Renal cortex interstitium (tissue), 15 donors: ENCODE measurements at places on chromosomes 3 and 15. TPM values are rescaled to one million over a fixed set of nuclear protein-coding genes. Genes with fewer than 3 reads are reported as not detected.
A peak's percentile ranks its signal among the peaks of the same experiment; 100 is the strongest.

Gene SLCO3A1
- polyA plus RNA-seq: 11.1 TPM

Gene RHCG
- 4.3 TPM for polyA plus RNA-seq

Gene KLHDC8B
- 40.0 TPM for polyA plus RNA-seq

Gene RFX7
- polyA plus RNA-seq: 24.8 TPM

Gene CCR8
- polyA plus RNA-seq: not detected

Gene CADM2
- 0.82 TPM for polyA plus RNA-seq

Gene PPP1R14D
- 0.27 TPM for polyA plus RNA-seq

Gene MB21D2
- 16.0 TPM for polyA plus RNA-seq

Gene CLDND1
- 140 TPM for polyA plus RNA-seq

DNA sequence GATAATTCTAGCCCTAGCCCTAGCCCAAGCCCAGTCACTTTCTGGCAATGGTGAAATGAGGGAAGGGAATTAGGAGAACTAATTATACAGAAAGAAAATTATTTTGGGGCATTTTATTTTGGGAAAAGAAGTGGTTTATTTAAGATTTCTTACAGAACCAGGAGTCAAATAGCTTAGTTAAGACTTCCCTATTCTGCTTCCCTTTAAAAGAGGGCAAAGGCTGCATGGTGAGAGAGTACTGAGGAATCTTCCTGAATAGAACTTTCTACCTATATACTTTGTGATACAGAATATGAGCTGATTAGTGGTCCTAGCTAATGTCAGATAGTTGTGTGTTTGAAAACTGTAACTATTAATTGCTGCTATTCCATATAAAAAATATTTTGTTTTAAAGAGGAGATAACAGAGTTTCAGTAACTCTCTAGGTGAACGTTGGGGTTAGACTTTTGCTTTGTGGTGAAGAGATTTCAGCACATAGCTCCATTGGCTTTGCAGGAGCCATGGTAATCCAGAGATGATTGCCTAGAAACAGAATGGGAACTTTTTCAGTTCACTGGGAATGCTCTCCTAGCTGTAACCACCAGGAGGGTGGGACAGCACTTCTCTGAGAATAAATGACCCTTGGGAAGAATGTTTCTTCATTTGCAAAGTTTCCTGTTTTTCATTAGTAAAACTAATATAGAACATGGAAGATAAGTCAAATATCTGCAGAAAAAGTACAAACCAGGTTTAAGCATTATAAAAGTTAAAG lies 5.3 kb upstream of the GCSAM start:
- no peak for DNase-seq

- no peak for DNase-seq
Measured at GRCh38 chr3:29534006-29534405, 253.1 kb downstream of the RBMS3 start.

- no peak for DNase-seq
Measured at GRCh38 chr3:49674497-49674983, 389 bp downstream of the APEH start.

- no peak for DNase-seq
Measured at GRCh38 chr3:63168179-63168578, 109.9 kb upstream of the SYNPR start.

- DNase-seq: no peak
Measured at GRCh38 chr15:78673476-78673875, 32.5 kb upstream of the CHRNB4 start.

- no peak for DNase-seq
Measured at GRCh38 chr15:23424111-23424904, 22.7 kb downstream of the GOLGA6L2 start.

- no peak for DNase-seq
Measured at GRCh38 chr15:52246686-52247431, 48.7 kb downstream of the MYO5C start.

DNA sequence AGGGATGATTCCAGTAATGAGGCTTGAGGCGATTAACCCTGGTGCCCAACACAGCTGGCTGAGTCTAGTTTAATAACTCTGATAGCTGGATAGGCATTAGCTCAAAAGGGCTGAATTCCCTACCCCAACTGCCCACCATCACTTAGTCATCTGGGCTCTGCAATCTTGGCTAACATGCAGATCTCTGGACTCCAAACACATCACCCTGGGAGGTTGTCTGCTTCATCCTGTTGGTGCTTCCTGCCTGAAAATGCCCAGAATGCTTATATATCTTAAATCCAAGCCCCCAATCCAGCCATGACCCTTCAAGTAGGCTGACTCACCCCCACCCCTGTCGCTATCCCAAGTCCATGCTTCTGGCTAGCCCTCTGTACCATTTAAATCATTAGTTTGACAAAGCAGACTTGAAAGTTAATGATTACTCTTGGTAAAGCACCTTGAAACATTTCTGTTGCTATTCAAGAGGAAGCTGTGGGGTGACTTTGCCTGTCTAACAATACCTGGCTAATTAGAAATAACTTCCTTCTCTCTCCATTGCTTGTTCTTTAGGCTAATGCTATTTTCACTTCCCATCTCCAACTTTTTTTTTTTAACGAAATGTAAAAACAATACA lies 107.0 kb upstream of the RORA start:
- no peak for DNase-seq

DNA sequence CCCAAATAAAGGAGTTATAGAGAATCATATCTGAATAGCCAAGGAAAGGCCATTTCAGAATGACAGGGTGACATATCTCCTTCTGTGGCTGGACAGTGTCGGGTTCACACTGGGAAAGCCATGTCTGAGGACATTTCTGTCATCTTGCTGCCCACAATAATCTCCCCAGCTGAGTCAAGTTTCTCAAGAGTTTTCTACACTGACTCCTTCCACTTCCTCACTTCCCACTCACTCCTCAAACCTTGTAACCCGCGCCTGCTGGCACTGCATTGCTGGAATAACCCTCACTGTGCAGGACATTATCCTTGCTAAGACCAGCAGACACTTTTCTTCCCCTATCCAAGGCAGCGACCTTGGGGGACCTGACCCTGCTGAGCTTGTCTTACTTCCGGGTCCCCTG lies 5.3 kb upstream of the INSYN1 start:
- no peak for DNase-seq

DNA sequence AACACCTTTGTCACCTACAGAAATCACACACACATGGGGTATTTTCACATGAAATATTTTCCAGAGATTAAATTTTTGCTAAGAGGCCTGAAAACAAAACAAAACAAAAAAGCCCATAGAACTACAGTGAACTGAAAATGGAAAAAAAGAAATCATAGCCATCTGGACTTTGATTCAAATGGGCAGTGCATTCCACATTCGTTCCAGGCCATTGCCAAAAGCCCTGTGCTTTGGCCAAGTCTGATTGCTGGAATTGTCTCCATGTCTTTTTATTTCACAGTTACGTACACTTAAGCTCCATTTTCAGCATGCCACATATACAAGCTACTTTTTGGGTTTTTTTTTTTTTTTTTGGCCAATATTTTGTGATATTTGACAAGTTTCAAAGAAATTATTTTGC lies 47.1 kb downstream of the TFG start:
- DNase-seq: no peak

DNA sequence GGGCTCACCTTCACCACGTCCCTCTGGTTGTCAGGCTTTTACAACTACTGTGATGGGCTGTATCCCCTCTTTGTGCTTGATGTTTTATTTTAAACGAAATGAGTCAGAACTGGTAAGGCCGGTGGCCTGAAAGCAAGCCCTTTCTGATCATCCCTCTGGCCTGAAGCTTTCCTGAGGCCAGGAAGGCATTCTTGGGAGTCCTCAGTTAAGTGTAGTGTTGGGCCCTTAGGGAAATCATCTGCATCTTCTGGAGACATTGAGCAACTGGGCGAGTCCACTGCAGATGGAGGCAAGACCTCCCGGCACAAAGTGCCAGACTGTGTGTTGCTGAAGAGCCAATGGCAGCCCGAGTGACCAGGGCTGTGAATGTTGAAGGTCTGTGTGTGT lies 33.0 kb upstream of the AMOTL2 start:
- no peak for DNase-seq

- DNase-seq: no peak
Measured at GRCh38 chr3:140170612-140171011, 235.6 kb downstream of the CLSTN2 start.

- DNase-seq: no peak
Measured at GRCh38 chr15:22981051-22981840, 1.1 kb upstream of the CYFIP1 start.

GRCh38 chr15:63593705-63594671 lies 3.2 kb upstream of the FBXL22 start:
- no peak for DNase-seq

DNA sequence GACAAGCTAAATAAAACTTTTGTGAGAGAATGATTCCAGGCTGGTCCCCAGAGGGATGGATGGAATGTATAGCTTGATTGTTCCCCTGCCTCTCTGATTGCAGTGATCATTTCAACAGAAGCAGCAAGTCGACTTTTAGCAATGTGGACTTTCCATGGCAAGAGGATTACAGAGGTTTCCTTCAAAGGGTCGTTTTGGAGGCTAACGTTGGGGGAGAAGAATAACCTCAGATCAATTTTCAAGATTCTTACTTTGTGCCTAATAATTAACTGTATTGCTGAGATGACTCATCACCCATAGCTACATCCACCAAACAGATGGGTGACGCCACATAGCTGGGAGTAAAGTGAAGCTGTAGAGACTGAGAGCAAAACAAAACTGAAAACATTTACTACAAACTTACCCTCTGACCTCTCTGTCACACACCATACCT lies 79.9 kb downstream of the GTPBP8 start:
- DNase-seq: no peak

DNA sequence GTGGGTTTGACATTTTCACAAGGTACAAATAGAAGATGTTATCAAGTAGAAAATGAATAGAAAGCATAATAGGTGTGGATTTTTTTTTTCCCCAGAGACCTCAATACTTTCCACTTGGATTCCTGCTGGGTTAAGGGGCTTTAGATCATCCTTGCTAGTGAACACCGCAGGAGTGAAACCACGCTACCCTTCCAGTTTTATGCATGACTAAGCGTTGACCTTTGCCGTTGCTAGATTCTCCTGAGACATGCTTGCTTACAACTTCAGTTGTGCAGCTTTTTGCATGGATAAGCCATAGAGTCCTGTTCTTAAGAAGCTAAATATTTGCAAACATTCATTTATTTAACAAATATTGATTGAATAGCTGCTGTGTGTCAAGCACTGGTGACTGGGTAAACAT lies 299.7 kb upstream of the LMCD1 start:
- peak; percentile 10 for DNase-seq

- no peak for DNase-seq
Measured at GRCh38 chr3:52243791-52244628, 1.5 kb upstream of the PPM1M start.

- DNase-seq: no peak
Measured at GRCh38 chr3:159879146-159879545, 109.5 kb upstream of the IL12A start.
